ENCODE measurements at places on chromosomes 12 and 14. TPM values are rescaled to one million over a fixed set of nuclear protein-coding genes. Genes with fewer than 3 reads are reported as not detected.

DNA sequence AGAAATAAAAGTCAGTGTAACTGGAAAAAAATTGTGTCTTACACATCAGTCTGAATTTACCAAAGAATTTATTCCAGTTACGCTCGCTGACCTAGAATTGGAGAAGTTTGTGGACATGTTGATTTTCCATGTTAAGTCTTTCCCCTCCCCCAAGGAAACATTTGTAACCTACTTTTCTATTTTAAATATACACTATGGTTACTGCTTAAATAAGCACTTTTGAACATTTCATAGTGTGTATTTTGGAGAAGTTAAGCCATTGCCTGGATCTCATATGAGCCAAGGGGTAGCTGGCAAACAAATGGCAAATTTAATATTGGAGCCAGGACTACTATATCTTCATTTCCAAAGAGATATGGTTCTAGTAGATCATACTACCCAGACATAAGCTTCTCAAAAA is 42.9 kb upstream of the NT5DC3 start:
- DNase-seq: no peak

DNA sequence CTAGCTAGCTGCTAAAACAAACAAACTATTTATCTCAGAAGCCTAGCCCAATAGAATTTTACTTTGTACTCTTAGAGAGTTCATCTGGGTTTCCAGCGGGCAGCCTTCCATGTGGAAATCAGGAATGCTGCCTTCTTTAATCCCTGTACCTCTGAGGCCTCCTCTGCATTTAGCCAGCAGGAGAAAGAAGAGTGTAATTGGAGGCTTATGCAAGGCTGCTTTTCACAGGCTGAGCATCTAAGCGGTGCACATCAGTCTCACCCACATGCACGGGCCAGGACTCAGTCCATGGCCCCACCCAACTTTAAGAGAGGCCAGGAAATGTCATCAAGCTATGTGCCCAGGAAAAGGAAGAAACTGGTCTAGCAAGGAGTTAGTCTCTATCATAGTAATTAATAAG is 14.0 kb upstream of the PTGDR start:
- no peak for DNase-seq

GRCh38 chr14:86574778-86575129 is 1044.8 kb downstream of the FLRT2 start:
- DNase-seq: no peak

The MEG3 gene
- not detected for polyA plus RNA-seq
